Activated CD8-positive, alpha-beta memory T cell treated with anti-CD3 and anti-CD28 coated beads for 4 hours (primary cell): ENCODE measurements at places on chromosomes 3 and 15.

DNA sequence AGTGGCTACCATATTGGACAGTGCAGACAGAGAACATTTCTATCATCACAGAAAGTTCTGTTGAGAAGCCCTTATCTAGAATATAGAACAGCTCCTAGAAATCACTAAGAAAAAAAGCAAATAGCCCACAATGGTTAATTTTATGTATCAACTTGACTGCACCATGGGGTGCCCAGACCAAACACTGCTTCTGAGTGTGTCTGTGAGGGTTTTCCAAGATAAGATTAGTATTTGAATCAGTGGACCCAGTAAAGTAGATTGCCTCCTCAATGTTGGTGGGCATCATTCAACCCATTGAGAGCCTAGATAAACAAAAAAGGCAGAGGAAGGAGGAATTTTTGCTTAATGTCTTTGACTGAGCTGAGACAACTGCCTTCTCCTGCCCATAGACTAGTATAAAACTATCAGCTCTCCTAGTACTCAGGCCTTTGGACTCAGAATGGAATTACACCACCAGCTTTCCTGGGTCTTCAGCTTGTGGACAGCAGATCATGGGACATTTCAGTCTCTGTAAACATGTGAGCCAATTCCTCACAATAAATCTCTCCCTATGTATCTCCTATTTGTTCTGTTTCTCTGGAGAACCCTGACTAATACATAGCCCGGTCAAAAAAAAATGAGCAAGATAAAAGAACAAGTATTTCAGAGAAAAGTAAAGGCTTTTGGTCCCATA, 55.9 kb upstream of the OXTR start:
- DNase-seq = no peak

DNA sequence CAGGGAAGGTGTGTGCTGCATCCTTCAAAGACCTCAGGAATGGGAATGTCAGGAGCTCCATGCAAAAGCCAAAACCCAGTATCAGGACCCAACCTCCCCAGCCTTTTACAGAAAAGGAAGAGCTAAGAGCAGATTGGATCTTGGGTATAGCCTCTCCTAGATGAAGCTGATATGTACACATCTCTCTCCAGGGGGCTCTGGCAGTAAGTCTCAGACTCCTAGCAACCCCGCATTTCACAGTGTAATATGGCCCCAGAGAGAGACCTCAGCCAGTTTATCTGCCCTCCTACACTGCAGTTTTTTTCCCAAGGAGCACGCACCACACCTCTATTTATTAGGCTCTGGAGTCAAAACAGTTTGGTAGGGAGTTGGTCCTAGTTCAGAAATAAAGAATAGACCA, 88.2 kb downstream of the RBPMS2 start:
- DNase-seq = no peak

DNA sequence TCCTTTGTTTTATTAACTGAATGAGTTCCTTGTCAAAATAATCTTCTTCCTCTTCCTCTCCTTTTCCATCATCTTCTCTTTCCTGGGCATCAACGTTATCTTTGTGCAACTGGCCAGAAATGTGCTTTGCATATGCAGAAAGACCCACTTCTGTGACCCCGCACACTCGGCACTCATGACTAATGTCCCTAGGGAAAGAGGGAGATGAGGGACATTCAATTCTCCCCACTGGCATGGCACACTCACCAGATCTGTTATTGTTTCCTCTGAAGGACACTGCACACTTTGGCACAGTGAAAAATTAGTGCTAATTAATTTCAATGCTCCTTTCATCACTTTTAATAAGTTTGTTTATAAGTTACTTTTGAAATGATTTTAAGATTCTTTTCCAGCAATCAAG, 34.0 kb downstream of the ZNF106 start:
- DNase-seq = no peak

- no peak for DNase-seq
Observed at GRCh38 chr3:127613406-127613805, 15.2 kb downstream of the MCM2 start.

DNA sequence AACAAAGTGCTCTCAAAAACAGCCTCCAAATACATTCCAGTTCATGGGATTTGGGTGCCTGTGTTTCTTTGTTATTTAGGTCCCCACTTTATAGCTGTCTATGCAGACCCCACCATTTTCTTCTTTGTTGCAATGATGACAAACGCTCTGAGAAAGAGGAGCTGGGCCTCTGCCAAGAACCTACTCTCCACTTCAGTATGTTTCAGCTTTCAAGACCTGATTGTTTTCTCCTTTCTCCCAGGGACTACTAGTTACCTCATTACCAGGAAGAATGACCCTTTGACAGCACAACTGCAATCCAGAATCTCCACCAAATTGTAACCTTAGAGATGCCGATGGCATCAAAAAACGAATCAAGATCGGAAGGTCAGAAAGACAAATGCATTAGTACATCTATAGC, 236.8 kb downstream of the MEIS2 start:
- no peak for DNase-seq

- no peak for DNase-seq
Observed at GRCh38 chr3:118354556-118354955, 680.1 kb downstream of the IGSF11 start.

GRCh38 chr15:44598066-44598465, 61.1 kb downstream of the EIF3J start:
- DNase-seq = no peak

GRCh38 chr3:102750322-102750721, 315.5 kb downstream of the ZPLD1 start:
- DNase-seq = no peak

DNA sequence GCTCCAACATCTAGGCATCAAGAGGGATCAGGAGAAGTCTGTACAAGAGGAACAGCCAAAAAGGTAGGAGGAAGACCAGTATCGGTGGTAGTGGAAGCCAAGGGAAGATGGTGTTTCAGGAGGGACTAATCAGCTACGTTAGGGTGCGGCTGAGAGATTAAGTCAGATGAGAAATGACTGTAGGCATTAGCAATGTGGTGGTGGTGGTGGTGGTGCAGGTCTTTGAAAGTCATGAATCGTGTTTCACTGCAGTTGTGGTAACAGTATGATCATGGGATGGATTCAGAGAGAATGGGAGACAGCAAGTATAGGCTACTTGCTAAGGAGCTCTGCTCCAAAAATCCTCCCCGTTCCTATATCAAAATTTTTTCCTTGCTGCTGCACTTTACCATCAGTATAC, 35.5 kb downstream of the ASTE1 start:
- DNase-seq = no peak

GRCh38 chr3:174216946-174217718, 642.0 kb upstream of the NAALADL2 start:
- no peak for DNase-seq
